ENCODE measurements at places on chromosomes 1 and 21.
A peak's percentile ranks its signal among the peaks of the same experiment; 100 is the strongest.

GRCh38 chr21:28826021-28826420 is 166.7 kb downstream of the LTN1 start:
- DNase-seq: no peak

- no peak for DNase-seq
Observed at GRCh38 chr21:36208326-36209013, 51.8 kb downstream of the DOP1B start.

DNA sequence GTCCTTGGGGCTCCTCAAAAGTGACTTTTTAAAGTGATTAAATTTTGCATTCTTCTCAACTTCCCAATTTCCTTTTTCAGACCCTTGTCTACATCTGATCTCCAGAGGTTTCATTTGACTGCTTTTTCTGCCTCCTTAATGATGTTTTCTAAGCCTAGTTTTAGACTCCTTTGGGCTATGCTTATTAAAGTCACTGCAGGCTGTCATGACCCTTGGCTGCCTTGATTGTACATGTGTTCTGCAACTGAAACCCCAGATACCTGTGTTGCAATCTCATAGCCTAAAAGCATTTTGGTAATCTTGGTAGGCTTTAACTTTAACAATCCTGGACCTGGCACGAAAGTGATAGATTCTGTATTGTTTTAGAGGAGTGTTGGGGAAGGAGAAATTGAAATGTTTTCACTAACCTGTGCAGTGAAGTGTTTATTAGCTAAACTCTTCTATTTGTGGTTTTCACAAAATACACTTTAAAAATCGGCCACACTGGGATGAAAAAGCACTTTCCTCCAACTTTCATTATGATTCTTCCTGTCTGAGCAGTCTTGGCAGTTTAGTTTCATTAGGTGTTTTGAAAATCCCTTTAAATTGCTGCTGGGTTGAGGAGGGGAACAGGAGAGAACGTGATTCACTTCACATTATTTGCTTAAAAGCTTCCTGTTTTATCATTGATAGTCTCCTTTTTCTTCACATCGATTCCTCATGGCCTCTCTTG is 4.9 kb downstream of the MACO1 start:
- DNase-seq: peak; percentile 62

- no peak for DNase-seq
Observed at GRCh38 chr1:19074361-19074901, 118.0 kb upstream of the IFFO2 start.

- no peak for DNase-seq
Observed at GRCh38 chr1:58570817-58571216, 6.2 kb downstream of the TACSTD2 start.

DNA sequence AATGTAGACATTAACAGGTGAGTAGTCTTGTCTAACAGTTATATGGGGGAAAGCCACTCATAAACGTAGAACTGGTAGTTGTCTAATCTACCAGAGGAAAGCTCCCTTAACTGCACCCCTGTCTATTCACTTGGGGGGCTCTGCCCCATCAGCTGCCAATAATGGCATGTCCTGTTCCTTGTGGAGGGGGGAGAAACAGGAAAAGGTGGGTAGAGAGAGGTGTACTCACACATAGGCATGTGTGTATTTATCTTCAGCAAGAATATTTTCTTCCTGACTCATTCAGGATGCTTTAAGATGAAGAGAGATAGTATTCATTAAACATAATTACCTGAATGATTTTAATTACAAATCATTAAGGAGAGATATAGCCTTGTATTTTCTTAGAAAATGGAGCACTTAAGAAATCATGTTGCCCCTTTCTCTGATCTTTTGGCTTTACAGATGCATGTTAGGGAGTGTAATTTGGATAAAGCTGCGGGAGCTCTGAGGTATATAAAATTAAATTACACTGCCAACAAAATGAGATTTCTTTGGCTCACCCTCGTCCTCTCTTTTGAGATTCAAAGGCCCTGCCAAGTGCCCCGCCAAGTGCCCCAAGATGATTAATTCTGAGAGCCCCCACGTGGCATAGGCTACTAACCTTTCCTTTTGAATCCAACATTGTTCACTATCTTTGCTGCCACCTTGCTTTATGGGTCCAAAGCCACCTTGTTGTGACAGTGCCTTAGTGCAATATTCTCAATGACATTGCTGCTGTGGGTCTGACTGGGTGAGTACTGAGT is 286.3 kb upstream of the LYPLAL1 start:
- DNase-seq: no peak

GRCh38 chr1:1926886-1927660 is 8.0 kb upstream of the TMEM52 start:
- DNase-seq: no peak

DNA sequence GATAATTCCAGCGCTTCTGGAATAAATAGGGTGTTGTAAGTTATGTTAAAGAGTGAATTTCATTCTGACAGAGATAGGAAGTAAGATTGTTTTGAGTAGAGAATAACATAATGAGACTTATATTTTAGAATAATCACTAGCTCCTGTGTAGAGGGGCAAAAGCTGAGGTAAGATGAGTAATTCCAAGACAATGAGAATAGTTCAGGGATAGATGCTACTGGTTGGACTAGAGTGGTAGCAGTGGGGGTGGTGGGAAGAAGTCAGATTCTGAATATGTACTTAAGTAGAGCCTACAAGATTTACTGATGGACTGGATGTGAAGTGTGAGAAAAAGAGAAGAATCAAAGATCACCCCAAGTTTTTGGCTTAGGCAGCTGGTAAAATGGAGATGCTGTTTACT is 23.3 kb upstream of the MOV10 start:
- DNase-seq: no peak

DNA sequence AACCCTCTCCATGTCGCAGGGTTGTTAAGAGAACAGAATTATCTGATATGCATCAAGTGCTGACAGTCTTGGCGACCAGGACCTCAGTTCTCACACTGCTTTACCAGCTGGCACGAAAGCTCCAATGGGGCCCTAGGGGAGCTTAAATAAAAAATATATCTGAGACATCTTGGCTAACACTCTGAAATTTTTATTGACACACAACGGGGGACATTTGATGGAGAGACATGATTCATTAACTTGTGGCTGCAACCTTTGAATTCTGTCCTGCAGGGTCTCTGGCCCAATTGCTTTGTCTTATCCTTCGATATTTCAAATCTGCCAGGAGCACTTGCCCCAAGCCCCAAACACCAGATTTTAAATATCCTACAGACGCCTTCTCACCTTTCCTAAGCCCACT is 567.0 kb downstream of the AJAP1 start:
- no peak for DNase-seq

DNA sequence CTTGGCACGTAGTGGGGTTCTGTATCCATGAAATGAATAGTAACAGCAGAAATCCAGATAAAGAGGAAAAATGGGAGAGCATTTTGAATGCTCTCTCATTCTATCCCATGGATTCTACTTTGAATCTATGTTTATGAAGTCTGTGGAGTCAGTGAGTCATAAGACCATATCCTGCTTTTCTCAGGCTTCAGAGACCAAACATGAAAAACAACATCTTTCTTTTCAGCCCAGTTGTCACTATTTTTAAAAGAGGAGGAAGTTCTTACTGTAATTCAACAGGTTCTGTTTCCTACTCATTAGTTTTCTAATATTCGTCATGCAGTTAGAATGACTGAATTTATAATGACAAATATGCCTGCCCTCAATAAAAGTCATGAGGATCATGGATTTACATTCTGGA is 39.4 kb upstream of the CD55 start:
- peak; percentile 18 for DNase-seq

GRCh38 chr1:28735961-28736449 is 735 bp upstream of the YTHDF2 start:
- DNase-seq: no peak

DNA sequence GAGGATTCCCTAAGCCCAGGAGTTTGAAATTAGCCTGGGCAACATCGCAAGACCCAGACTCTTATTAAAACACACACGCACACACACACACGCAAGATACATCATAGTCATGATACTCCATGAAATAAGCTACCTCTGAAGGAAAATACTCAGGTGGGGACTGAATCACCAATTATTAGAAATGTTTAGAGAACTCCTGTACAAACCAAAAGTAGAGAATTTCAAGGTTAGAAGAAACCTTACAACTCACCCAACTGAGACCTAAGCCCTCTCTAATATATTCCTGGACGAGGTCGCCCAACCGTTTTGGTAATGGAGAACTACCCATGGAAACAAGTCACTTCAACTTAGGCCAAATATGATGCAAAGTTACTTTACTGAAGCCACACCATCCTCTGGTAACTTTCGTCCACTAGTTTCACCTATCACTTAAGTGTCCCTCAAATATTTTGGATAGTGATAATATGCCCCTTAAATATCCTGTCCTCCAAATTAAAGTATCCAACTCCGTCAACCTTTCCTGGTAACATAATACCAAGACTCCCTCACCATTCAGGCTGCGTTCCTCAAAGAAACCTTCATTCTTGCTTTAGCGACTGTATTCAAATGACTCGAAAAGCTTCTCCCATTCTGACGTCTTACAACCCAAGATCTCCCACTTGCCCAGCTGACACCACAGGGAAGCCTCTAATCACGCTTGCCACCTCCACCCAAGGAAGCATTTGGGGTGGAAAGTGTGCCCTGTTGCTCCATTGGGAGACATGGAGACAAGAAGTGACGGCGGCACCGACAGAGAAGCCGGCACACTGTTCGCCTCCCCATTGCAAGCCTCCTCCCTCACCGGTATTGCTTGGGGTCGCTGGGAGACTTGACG is 856 bp downstream of the NRDC start:
- peak; percentile 74 for DNase-seq

GRCh38 chr1:219699870-219700269 is 87.0 kb upstream of the ZC3H11B start:
- DNase-seq: no peak

- no peak for DNase-seq
Observed at GRCh38 chr1:88462488-88463261, 221.4 kb upstream of the PKN2 start.

DNA sequence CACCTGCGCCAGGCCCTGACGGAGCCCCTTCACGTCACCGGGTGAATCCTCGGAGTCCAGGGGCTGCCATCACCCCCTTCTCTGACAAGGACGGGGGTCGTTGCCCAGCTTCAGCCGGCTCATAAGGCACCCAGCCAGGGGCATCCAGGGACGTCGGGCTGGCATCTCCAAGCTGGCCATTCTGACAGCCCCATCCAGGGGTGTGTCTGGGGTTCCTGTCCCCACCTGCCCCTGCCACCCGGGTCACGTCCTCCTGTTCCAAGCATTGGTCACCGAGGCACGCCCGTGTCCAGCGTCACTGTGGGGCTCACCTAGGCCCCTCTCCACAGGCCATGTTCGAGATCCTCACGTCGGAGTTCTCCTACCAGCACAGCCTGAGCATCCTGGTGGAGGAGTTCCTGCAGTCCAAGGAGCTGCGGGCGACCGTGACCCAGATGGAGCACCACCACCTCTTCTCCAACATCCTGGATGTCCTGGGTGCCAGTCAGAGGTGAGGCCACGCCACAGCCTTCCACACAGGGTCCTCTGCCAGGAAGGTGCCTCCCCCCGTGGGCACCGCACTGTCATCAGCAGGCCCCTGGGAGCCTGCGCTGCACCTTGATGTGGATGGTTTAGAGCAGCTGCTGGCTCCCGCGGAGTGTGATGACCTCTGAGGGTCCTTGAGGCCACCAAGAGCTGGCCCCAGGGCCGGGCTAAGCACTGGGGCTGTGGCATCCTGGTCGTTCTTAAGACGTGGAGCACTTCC is 14.8 kb downstream of the ARHGEF16 start:
- no peak for DNase-seq

DNA sequence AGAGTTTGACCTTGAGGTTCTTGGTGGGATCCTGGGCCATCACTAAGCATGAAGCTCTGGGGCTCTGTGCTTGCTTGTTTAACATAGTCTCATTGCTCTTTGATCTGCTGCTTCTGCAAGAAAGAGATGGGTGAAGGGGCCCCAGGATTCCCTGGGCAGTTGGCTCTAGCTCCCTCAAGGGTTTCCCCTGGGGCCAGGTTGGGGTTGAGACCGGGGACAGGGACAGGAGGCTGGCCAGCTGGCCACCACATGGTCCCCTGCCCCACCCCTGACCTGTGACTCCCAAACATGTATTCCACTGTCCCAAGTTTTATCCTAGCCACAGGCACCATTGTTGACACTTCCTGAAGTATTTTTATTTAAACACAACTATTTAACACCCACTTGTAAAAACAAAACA is 69.5 kb downstream of the FHAD1 start:
- no peak for DNase-seq

- DNase-seq: no peak
Observed at GRCh38 chr1:161032409-161032808, 6.4 kb downstream of the TSTD1 start.

GRCh38 chr1:23913212-23913880 is at the start of gene CNR2:
CNR2 (minus strand) TSS chr1:23913362; CDS start chr1:23875617, 37,745 bp downstream.
- DNase-seq: no peak

DNA sequence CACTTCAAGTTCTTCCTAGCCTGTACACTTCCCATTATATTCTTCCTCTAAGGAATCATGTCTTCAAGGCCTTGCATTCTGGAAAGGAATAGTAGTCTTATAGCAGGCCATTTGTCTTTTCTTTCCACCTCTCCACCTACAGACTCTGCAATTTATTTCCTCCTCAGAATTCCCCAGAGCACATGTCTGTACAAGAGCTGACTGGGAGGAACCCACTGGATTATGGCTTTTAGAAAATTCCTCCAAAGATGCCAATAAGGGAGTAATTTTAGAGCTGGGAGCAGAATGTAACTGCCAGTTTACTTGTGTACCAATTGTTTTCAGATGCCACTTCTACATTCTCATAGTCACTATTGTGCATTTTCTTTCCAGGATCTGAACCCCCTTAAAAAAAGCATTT is 3.4 kb upstream of the PSMG1 start:
- no peak for DNase-seq

DNA sequence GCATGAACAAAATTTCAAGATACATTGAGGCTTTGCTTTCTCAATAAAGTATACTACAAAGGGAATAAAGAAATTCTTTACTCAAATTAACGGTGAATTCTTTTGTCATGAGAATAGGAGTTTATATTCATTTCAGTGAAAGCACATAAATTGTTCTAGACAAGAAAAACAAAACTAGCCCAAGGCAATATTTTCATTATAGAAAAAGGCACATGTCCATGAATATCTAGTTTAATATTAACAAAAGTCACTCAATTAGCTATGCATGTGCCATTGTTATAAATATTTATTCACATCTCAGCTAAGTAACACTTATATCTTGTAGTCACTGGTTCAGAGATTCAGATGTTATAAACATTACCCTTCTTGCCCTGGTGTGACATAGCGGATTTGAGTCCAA is 369.3 kb downstream of the GPATCH2 start:
- DNase-seq: no peak

- peak; percentile 29 for DNase-seq
Observed at GRCh38 chr1:199399996-199400724, 627.4 kb upstream of the NR5A2 start.

- no peak for DNase-seq
Observed at GRCh38 chr1:103497404-103497803, 28.1 kb upstream of the RNPC3 start.

DNA sequence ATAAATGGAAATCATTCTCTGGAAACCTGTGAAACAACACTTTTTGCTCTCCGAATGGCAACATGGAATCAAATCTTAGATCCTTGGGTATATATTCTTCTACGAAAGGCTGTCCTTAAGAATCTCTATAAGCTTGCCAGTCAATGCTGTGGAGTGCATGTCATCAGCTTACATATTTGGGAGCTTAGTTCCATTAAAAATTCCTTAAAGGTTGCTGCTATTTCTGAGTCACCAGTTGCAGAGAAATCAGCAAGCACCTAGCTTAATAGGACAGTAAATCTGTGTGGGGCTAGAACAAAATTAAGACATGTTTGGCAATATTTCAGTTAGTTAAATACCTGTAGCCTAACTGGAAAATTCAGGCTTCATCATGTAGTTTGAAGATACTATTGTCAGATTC is 45.7 kb downstream of the PTGFR start:
- DNase-seq: no peak

Measured in inflammatory macrophage treated with lipopolysaccharide for 4 hours (primary cell).